ENCODE measurements at places on chromosomes 16 and 17. TPM values are rescaled to one million over a fixed set of nuclear protein-coding genes. Genes with fewer than 3 reads are reported as not detected.

DNA sequence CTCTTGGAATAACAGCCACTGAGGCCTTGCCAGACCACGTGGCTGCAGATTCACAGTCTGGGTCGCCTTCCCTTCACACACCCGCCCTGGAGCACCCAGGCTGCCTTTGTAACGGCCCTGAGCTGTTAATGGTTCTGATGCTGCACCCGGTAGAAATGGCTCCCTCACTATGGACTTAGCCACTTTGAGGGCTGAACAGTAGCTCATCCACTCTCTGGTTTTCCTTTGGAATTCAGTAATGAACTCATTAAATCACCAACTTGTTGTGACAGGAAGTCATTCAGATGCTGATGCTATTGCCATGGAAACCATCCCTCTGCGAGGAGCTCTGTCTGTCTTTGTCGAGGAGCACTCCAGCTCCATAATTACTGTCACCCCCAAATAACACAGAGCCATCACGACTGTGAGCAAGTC is 59.2 kb downstream of the CDK5R1 start:
- DNase-seq: peak; percentile 63

- DNase-seq: no peak
These were observed 52.0 kb upstream of the LHX1 start for GRCh38 chr17:36885153-36885735.

GRCh38 chr17:82881900-82882714 is 42.3 kb upstream of the ZNF750 start:
- DNase-seq: no peak

- DNase-seq: peak; percentile 45
These were observed 500 bp downstream of the COX6A2 start for GRCh38 chr16:31427441-31428278.

- no peak for DNase-seq
These were observed 95.7 kb downstream of the FOXL1 start for GRCh38 chr16:86673956-86674453.

GRCh38 chr16:23943604-23944003 is 107.8 kb downstream of the PRKCB start:
- DNase-seq: no peak

GRCh38 chr17:77280304-77281121 is 139.7 kb downstream of the SEC14L1 start:
- peak; percentile 66 for DNase-seq

GRCh38 chr16:75097941-75098901 is 18.4 kb downstream of the LDHD start:
- DNase-seq: no peak

- no peak for DNase-seq
These were observed 10.7 kb downstream of the NT5C3B start for GRCh38 chr17:41825175-41825845.

GRCh38 chr17:13035420-13035819 is 17.6 kb upstream of the ELAC2 start:
- DNase-seq: no peak

- DNase-seq: peak; percentile 67
These were observed 3.3 kb downstream of the HOXB2 start for GRCh38 chr17:48541577-48542113.

DNA sequence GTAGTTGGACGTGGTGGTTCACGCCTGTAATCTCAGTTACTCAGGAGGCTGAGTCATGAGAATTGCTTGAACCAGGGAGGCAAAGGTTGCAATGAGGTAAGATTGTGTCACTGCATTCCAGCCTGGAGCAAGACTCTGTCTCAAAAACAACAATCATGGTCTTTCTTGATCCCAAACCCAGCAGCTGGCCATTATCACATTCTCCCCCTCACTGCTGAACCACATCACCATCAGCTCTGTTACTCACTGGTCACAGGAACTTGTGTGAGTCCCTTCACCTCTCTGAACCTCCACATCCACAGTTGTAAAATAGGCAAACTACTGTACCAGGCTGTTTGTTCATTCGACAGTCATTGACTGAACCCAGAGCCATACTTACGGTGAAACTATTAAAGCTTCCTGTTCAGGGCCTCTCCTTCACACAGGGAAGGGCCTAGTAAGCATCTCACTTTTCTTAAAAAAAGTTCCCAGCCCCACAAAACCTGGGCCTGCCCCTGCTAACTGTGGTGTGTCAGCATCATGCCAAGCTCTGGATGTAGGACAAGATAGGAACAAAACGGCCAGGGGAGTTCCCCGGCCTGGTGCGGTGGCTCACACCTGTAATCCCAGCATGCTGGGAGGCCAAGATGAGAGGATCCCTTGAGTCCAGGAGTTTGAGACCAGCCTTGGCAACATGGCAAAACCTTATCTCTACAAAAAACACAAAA is 104.7 kb downstream of the COPRS start:
- DNase-seq: no peak

- peak; percentile 68 for DNase-seq
These were observed 4.1 kb upstream of the TBX2 start for GRCh38 chr17:61395409-61395982.

DNA sequence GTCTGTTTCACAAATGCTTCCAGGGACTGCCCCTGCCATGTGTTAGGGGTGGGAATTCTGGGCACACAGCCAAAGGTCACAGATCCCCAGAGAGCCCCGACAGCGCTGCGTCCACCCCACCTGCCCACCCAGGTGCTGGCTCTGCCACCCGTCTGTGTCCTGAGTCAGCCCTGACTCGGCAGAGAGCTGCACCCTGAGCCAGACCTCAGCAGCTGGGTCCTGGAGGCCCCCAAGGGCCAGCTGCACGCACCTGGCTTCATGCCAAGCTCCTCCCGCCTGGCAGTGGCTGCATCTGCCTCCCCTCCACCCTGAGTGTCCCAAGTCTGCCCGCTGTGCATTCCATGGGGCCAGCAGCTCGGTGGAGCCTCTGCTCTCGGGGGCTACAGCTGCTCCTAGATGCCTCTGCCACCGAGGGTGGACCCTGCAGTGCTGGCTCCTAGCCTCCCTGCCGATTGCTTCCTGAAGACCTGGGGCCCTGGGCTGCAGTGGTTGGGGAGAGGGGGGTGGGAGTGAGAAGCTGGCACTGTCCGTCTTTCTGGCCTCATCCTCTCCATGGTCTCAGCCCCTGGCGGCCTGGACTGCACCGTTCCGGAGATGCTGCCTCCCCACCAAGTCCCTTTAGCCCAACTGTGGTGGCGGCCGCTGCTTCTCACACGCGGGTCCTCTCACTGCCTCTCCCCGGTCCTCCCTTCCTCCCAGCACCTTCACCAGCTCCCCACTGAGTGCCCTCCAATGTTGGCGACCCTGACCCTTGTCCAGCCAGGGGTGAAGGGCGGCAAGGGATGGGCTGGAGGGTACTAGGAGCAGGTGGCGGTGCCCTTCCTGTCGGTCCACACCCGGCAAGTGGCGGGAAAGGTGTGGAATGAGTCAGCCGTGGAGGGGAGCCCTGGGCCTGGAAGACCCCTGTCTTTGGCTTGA is 3.0 kb downstream of the SECTM1 start:
- DNase-seq: no peak

DNA sequence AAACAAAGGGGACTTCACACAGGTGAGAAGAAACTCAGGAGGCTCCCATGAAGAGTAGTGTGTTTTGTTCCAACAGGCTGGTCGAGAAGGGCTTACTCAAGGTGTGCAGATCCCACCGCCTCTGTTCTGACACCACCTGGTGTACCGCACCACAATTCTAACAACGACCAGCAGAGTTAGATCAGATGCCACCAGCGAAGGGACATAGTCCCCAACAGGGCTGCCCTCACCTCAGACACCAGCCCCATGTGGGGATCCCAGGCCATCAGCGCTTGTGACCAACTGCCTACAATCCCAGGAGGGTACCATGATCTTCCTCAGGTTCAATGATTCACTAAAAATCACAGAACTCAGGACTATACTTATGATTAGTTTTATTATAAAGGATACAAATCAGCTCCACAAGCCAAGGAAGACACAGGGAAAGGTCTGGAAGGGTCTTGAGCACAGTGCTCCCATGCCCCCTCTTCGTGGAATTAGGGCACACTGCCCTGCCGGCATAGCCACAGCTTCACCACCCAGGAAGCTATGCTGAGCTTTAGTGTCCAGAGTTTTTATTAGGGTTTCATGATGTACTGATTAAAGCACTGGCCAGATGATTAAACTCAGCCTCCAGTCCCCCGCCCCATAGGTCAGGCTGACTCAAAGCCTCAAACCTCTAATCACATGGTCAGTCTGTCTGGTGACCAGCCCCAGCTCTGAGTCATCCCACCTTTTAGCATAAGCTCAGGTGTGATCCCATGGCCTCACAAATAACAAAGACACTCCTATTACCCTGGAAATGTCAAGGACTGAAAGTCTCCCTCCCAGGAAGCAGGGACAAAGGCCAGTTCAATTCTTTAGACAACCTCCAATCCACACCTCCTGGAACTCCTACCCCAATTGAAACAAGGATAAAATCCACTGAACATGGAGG is 26.0 kb downstream of the TRIM25 start:
- DNase-seq: no peak

DNA sequence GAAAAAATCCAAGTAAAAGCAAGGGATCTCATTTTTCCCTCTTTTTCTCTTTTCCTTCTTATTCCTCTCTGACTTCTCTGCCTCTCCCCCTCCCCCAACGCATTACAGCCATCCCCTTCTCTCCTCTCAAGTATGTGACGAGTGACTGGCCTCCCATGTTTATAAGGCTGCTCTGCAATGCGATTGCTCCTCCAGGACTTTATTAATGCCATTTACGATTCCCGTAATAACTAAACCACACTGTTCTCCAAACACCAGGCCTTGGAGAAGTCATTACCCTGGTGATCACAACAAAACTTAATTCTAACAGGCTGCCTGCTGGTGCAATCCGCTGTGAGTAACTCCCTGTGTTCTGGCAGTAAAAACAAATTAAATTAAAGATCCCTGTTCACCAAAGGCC is 88.8 kb downstream of the HS3ST3B1 start:
- no peak for DNase-seq

DNA sequence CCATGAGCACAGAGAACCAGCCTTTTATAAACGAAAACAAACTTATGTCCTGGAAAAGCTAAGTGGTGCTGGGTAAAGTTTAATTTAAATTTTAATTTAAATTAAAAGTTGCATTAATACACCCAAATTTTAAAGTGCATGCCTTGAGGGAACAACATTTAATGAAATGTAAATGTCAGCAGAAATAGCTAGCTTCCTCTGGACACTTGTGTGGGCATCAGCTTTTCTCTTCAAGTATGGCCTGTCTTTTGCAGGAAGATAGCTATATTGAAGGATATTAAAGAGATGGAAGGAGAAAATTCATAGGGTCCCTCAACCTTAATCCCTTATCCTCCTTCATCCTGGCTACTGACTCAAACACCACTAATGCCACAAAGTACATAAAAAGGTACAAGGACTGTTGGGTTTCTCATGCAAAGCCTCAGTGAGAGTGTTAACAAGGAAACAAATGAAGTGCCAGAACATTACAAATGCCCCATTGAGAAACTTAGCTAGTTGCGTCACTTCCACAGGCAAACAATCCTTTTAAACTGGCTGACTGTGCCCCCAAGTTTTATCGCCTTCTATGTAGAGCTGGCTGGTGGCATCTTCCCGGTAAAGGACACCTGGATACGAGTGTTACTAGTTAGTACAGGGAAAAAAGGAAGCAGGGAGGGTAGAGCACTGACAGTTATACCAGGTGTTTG is 14.1 kb downstream of the PHF12 start:
- DNase-seq: no peak

GRCh38 chr16:68711421-68712139 is 25.5 kb upstream of the CDH1 start:
- DNase-seq: no peak

DNA sequence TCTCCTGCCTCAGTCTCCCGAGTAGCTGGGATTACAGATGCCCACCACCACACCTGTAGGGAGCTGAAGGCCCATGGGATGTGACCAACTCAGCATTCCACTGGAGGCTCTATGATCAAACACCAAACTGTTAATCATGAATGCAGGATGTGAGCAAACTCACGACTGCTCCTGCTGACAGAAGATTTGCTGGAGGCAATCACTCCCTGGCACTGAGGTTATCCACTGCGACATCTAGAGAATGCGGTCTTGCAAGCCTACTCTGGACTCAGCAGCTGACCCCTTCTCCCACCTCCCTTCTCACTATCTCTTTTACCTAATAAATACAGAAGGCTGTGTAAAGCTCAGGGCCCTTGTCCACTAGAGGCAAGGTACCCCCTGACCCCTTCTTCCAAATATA is 4.9 kb downstream of the TEX14 start:
- no peak for DNase-seq

DNA sequence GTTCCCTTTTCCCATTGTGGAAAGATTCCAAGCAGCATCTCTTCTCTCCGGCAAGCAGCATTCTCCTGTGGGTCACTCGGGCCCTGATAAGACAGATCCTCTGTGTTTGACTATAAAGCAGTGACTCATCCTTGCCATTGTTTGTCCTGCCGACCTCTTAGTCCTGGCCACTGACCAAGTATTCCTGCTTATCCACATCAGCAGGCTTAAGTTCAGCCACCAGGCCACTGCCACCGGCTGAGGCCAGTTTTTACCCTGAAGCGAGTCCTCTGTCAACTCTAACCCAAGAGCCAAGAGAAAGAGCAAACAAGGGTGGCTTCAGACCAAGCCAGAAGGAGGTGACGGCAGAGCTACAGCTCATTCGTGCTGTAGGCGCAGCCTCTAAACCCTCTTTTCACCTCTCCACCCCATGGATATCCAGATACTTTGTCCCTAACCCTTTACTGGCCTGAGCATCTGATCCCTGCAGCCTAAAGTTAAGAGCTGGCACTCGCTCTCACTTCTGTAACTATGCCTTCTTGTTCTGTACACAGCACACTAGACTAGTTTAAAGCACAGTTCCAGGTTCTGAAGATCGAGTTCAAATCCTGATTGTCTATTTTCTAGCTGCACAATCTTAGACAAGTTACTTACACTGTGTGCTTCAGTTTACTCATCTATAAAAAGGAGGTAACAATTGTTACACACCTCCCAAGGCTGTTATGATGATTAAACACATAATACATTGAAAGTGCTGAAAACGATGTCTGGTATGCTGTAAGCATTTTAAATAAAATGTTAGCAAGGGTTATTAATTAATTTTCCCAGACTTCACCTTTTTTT is 31.0 kb downstream of the SOX9 start:
- peak; percentile 78 for DNase-seq

GRCh38 chr17:4199818-4200402 is 56.9 kb downstream of the CYB5D2 start:
- peak; percentile 58 for DNase-seq

GRCh38 chr16:21265104-21265837 is 12.8 kb downstream of the CRYM start:
- no peak for DNase-seq

GRCh38 chr17:80248001-80248893 is 12.4 kb upstream of the RNF213 start:
- DNase-seq: no peak

The HSF4 gene
- 1.2 TPM for total RNA-seq

The PRSS36 gene
- 0.72 TPM for total RNA-seq

The HBA2 gene
- 4.3 TPM for total RNA-seq

The AGRP gene
- not detected for total RNA-seq

The SPN gene
- total RNA-seq: 1.1 TPM

The CCL8 gene
- total RNA-seq: not detected

The NMT1 gene
- total RNA-seq: 151 TPM

The SMIM5 gene
- 0.20 TPM for total RNA-seq

The MYL4 gene
- total RNA-seq: 0.26 TPM

The TEX14 gene
- total RNA-seq: 0.55 TPM

The MYL11 gene
- total RNA-seq: 1.4 TPM

The TBC1D3C gene
- total RNA-seq: not detected

The OTOP2 gene
- total RNA-seq: not detected
